ENCODE measurements at places on chromosomes 3 and 15.

DNA sequence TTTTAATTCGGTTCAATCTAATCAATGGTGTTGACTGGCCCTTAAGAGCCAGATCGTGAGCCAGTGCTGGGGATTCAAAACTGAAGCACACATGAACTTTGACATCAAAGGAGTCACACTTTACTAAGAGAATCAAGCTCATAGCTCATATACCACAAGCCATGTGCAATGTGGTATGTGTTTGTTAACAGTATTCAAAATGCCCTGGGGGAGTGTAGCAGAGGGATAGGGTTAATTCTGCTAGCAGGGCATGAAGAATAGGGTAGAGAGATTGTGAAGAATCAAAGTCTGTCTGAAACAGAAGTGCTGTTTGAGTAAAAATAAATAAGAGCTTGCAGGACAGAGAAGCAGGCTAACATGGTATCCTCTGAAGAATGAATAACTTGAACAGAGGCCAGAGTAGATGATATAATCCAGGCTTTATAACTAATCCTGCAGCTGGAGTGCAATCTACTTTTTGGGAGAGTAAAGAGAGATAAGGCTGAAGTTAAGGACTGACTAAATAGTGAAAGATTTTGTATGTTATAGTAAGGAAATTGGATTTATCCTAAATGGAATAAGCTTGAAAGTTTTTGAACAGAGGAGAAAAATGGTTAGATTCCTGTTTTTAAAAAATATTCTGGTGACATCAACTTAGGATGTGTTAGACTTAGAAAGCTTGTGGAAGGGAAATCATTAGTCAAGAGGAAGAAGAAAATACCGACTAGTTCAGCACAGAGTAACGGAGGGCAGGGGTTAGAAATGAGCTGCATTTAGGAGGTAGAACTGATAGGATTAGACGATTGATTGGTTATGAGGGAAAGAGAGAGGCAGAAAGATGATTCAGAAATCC lies 292.0 kb downstream of the NFKBIZ start:
- no peak for DNase-seq

- DNase-seq = no peak
These were observed 7.7 kb upstream of the CDCP1 start for GRCh38 chr3:45153658-45154437.

DNA sequence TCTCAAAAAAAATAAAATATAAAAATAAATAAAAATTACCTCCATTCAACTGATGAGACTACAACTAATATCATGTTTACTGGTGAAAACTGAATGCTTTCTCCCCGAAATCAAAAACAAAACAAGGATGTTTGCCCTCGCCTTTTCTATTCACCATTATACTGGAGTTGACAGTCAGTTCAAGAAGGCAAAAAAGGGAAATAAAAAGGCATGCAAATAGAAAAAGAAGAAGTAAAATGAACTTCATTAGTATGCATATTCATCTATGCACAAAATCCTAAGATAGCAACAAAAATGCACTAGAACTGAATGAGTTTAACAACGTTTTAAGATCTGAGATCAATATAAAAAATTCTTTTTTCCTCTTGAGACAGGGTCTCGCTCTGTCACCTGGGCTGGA lies 72.7 kb upstream of the FAM174B start:
- no peak for DNase-seq

- DNase-seq = no peak
These were observed 20.4 kb downstream of the IGF1R start for GRCh38 chr15:98668566-98669308.

DNA sequence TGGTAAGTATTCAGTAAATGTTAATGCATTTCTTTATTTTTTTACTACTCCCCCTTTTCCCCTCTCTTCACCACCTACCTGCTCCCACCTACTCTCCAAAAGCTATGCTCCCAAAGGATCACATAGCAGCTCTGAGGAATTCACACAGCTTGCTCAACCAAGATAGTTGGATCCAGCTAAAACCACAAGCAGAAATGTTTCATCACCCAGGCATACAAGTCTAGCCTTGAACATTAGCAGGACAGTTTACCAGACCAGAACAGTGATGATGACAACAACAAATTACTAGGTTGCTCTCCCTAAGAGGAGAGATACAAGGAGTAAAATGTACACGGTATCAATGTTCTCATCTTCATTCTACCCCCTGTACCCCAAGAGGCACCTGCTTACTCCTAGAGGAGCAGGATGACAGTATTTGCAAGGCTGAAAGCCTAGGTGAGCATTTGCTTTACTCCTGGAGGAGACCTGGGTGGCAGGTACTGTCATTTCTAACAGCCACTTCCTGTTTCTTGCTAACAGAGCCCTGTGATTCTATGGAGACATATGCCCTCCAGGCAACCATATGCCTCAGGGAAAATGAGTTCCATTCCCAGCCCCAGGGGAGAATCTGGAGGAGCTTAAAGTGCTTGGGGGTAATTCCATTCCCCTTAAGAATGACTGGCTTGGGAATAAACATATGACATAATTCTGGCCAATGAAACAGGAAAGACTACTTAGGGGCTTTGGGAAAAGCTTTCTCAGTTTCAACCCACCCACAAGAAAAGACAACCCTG lies 237.5 kb downstream of the NTRK3 start:
- no peak for DNase-seq

- no peak for DNase-seq
These were observed 196.3 kb downstream of the BCHE start for GRCh38 chr3:165640970-165641369.

DNA sequence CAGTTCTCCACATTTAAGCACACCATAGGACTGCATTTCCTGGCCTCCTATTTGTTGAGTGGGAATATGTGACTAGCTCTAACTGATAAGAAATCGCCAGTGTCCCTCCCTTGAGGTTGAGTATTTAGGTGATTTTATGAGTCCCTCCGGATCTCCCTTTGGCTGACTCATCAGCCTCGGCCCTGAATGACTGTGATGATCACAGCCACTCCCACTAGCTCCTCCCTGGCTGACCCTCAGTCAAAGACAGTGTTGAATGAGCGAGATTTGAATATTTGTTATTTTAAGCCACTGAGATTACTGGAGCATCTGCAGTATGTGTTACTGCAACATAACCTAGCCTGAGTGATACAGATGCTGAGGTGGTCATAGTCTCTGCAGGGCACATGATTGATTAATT lies 515.3 kb downstream of the EPHB1 start:
- no peak for DNase-seq

GRCh38 chr15:83698294-83698693 lies 44.4 kb downstream of the ADAMTSL3 start:
- no peak for DNase-seq

DNA sequence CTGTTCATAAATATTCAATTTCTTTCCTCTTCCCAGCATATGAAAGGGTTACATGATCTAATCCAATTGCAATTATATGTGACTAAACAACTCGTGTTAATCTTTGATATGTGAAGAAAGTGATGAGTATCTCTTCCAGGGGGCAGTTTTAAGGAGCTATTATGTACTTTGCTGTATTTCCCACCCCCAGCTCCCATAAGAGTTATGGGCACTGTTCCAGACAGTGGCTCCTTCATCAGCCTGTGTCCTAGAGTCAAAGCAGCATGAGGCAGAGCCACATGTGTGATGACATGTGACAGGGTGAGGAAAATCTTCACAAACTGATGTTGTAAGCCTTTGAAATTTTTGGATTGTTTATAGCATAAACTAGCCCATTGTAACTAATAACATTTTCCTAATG lies 315.4 kb downstream of the DIPK2A start:
- DNase-seq = no peak

- DNase-seq = no peak
These were observed 35.6 kb downstream of the DAPK2 start for GRCh38 chr15:64010719-64011118.

- DNase-seq = no peak
These were observed 19.3 kb downstream of the ATP1B3 start for GRCh38 chr3:141895731-141896130.

- no peak for DNase-seq
These were observed 36.8 kb upstream of the TSPAN3 start for GRCh38 chr15:77107531-77108355.

DNA sequence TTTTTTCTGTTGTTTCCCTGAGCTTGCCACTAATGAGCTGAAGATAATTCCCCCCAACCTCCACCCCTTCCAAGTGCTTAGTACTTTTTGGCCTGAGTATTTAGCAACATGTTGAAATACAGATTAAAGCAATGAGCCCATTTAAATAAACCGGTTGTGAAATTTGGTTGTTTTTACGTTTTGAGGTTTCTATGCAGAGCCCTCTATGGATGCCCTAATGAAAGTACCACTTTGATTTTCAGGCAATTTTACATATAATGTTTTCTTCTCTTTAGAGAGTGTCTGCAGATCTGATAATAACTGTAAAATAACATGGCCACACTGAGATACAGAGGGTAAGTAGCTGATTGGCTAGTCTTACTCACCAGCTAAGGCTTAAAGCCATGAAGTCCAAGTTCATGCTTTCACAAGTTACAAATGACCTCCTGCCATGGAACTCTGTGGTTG lies 139.4 kb upstream of the SLC7A14 start:
- no peak for DNase-seq

- no peak for DNase-seq
These were observed 406.8 kb downstream of the MCTP2 start for GRCh38 chr15:94638183-94638582.

- DNase-seq = no peak
These were observed 13.4 kb downstream of the UBP1 start for GRCh38 chr3:33426630-33427317.

DNA sequence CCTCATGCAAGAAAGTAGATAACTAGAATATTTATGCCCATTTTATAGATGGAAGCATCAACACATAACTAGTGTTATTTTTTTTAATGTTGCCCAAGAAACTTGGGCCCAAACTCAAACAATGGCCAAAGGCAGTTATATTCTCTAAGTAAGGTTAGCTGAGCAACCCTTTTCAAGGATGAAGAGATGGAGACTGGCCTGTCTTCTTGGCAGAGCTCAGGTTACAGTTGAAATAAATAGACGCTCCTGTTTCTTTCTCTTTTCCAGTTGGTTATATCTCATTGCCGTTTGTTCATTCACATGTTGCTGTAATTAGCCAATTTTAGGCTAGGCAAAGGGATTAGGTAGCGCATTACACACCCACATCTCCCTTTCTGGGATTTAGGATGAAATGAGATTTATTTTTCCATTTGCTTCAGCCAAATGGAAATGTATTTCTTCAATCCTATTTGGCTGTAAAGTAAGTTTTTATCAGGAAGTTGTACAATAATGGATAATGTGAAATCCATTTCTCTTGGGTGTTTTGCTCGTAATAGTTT lies 93.2 kb downstream of the CMSS1 start:
- DNase-seq = no peak

- DNase-seq = no peak
These were observed 59.3 kb downstream of the CTDSPL start for GRCh38 chr3:37921025-37921424.

DNA sequence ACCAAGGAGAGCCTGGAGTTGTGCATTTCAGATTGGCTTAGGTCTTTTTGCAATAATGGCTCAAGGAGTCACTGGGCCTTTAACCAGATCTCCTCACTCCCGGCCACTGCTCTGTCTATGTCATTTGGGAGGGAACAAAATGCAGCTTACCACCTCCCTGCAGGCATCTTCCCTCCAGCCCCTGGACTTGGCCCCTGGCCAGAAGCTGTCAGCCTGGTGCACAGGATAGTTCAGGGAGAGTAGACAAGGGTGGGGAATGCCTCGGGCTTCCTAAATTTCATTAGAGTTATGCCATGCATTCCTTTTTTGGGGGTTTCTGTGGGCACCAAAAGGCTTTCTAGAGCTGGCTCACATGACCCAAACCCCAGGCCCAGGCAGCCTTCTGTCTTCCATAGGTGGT lies 70.2 kb upstream of the HRH1 start:
- DNase-seq = no peak

DNA sequence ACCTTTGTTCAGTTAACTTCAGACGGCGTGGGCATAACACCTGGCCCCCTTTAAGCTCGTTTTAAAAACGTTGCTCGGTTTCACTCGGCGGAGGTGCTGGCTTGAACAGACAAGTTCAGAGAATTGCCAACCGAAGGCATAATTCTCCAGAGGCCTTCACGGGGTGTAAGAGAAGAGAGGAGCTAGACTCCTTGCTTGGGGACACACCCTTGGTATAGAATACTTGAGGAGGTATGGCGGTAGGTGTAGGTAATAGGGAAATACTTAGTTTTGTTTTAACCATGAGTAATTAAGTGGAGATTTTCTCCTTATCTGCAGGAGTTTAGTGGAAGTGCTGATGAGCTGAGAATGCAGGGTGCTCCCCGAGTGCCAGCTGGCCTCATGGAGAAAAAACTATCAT lies 921 bp downstream of the FBXL2 start:
- no peak for DNase-seq

- DNase-seq = no peak
These were observed 78.0 kb downstream of the BBX start for GRCh38 chr3:107600780-107601179.

DNA sequence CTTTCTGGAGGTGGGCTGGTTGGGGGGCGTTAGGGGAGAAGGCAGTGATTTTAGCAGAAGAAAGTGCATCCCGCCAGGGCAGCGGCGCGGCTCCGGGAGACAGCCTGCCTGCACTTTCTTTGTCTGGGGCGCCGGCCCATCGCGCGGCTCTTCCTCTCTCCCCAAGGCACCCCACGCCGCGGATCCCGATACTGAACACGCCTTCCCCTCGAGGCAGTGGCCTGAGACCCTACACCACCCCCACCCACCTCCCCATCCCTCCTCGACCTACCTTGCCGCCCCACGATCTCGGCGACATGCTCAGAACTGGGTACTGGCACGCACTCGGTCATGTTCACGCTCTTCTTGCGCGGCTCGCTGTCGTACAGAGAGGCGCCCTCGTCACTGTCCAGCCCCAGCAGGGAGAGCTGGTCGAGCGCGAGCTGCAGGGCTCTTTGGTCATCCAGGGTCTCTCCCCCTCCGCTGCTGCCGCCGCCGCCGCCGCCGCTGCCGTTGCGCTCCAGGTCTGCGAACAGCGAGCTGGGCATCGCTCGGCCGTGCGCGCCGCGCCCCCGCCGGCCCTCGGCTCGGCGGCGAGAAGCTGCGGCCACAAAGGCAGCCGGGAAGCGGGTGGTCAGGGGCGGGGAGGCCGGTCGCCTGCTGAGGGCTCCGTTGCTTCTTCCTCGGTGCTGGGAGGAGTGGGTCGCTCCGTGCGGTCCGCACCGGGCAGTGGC lies 483 bp downstream of the MEX3B start:
- peak; percentile 47 for DNase-seq

GRCh38 chr3:35658686-35659085 lies 19.4 kb downstream of the ARPP21 start:
- DNase-seq = no peak

DNA sequence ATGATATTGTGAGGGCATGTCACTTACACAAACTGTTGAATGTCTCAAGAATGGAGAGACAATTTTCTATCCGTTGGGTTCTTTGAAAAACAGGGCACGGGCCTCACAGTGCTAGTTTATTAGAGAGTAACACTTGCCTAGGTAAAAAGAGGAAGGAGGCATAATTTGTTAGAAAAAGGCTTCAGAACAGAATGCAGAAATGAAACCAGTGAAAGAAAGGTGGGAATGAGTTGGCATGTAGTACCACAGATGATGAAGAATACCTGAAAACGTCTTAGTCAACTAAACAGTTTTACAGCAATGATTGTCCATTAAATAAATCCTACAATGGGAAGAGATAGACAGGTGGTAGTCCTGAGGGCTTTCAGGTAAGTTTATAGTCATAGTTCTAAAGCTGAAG lies 1399.7 kb upstream of the CADM2 start:
- DNase-seq = no peak
